ENCODE measurements at places on chromosomes 6 and 20.

DNA sequence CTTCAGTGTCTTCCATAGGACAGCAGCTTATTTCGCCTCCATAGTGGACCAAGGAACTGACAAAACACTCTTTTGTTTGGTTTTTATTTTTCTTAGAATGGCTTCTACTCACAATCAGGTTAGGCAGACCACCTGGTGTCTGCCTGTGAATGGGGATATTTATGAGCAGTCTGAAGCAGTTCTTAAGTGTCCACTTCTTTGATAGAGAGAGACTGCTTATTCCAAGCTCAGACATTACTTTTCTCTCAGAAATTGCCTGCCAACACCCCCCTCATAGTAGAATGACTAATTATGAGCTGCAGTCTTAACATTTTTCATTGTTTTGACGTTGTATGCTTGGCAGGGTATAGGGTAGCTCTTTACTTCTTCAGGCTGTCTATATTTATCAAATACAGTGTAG is 174.7 kb downstream of the ZFAND3 start:
- DNase-seq: peak; percentile 78

DNA sequence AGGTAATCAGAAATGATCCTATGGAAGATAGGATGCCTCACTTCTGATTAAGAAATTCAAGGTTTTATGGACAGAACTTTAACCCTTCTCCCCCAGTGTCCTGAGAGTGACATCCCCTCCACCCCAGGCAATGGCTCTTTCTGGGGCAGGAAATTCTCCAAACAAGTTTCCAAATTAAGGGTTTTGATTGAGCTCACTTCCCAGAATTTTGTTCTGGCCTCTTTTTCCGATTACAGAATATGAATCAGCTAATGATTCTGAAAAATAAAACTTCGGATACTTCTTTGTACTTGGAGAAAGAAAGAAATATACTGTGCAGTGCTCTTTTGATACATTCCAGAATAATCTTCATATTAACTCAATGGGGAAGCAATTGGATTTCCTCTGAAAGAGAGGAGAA is 32.8 kb upstream of the TASP1 start:
- no peak for DNase-seq

DNA sequence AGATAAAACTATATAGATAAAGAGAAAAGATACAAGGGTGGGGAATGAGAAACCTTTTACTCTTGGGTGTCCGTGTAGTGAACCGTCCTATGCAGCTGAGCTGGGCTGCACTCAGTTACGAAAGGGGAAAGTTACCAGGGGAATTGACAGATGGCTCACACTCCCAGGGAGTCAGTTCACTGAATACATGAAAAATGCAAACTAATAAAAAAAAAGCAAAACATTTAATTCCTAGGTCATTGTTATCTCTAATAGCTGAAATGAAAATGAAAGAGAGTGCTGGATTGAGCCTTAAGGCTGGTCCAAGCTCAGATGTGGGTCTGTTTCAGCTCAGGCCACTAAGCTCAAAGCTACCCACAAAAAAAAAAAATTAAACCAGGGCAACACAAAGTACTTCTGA is 138.0 kb downstream of the THBS2 start:
- DNase-seq: no peak

GRCh38 chr6:146389740-146390139 is 153.9 kb upstream of the RAB32 start:
- DNase-seq: no peak

GRCh38 chr20:50819349-50819748 is 24.5 kb downstream of the BCAS4 start:
- no peak for DNase-seq

DNA sequence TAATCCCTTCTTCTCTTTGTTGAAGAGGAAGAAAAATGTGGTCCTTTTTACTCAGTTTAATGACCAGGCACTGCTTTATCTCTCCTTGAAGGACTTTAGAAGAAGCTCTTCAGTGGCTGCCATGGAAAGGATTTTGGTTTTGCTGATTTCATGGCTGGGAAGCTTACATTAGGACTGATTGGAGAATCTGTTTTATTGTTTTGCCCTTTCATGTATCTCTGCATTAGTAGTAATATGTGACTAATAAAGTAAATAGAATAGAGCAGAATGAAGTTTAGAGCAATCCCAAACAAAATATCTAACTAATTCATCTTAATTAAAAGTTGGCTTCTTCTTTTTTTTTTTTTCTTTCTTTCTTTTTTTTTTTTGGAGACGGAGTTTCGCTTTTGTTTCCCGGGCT is 502.9 kb downstream of the HAO1 start:
- no peak for DNase-seq

DNA sequence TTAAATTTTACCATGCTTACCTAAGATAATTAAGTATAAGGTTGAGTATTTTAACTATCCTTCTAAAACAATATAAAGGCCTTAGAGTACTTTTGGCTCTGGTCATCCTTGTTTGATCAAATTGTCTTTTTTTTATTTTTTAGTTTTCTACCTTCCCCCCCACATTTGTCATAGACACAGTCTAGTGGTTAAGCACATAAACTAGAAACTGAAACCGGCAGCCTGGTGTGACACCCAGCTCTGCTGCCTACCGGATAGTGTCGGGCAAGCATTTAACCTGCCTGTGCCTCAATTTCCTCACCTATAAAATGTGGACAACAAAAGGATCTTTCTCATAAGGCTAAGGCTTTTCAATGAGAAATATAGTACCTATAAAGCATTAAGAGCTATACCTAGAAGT is 21.6 kb upstream of the TULP4 start:
- DNase-seq: no peak

- DNase-seq: no peak
These were observed 59.3 kb downstream of the SHPRH start for GRCh38 chr6:145904868-145905267.
